ENCODE measurements at places on chromosomes 1 and 21. TPM values are rescaled to one million over a fixed set of nuclear protein-coding genes. Genes with fewer than 3 reads are reported as not detected.

GRCh38 chr21:18244671-18245463 lies at the start of gene CHODL:
CHODL (plus strand) TSS chr21:18244833; CDS start chr21:18245224, 391 bp downstream.
- no peak for DNase-seq

DNA sequence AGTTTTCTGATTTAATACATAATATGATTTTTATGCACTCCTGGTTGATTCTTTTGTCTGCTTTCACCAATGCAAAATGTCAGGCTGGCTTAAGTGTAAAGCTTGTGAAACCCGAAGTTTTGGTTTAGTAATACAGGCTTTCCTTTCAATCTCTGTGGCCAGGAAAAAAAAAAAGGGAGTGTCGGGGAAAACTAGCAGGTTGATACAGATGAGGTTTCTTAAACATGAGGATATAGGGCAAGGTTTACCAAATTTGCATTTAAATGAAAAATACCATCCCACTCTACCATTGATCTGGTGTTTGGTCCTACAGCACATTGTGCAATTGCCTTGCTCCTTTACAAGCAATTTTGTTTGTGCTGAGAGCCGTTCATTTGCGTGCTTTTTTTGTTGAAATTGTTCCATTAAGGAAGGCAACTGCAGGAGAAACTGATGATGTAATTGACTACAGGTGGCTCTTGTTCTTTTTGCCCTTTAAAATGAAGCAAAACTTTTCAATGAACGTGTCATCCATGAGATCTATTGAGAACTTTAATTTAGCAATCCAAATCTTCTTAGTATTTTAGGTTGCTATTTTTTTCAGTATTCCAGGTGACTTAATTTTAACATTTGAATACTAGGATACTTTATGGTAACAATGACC lies 22.7 kb downstream of the CLIC6 start:
- no peak for DNase-seq

DNA sequence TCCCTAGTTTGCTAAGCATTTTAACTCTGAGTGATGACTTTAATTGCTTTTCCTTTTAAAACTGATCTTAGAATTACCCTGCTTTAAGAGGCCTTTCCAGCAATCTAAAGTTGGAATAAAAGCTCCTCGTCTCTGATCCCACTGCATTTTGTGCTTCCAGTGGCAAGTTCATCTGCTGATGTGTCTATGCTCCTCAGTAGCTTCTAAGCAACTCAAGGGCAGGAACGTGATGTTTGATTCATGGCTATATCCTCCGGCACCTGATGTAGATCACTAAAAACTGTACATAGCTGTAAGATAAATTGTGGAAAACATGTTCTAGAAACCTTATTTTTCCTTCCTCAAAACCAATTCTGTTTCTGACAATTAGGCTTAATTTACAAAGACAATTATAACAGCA lies 12.5 kb downstream of the CYYR1 start:
- no peak for DNase-seq

- DNase-seq, result no peak
Observed at GRCh38 chr1:84170171-84170570, 26.1 kb downstream of the PRKACB start.

GRCh38 chr1:33010932-33011731 lies 25.6 kb downstream of the AK2 start:
- peak; percentile 69 for DNase-seq

DNA sequence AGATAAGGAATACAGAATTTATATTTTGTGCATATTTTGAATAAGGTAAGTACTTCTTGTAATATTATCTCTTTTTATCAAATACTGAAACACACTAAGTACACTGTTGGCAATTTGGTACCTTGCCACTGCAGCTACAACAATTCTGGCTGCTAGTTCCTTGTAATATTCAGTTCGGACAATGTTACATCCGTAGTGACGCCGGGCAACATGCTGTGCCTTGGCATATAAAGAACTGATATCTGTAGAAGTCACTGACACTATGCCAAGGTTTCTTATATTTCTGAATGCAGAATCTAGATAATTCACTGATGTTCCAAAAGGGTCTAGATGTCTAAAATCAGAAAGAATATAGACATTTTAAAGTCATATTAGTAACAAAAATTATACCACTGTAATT lies 17.5 kb downstream of the TRMT1L start:
- no peak for DNase-seq

- no peak for DNase-seq
Observed at GRCh38 chr21:16044676-16045075, 314.9 kb downstream of the USP25 start.

GRCh38 chr1:57637155-57637554 lies 213.3 kb upstream of the DAB1 start:
- DNase-seq, result no peak

DNA sequence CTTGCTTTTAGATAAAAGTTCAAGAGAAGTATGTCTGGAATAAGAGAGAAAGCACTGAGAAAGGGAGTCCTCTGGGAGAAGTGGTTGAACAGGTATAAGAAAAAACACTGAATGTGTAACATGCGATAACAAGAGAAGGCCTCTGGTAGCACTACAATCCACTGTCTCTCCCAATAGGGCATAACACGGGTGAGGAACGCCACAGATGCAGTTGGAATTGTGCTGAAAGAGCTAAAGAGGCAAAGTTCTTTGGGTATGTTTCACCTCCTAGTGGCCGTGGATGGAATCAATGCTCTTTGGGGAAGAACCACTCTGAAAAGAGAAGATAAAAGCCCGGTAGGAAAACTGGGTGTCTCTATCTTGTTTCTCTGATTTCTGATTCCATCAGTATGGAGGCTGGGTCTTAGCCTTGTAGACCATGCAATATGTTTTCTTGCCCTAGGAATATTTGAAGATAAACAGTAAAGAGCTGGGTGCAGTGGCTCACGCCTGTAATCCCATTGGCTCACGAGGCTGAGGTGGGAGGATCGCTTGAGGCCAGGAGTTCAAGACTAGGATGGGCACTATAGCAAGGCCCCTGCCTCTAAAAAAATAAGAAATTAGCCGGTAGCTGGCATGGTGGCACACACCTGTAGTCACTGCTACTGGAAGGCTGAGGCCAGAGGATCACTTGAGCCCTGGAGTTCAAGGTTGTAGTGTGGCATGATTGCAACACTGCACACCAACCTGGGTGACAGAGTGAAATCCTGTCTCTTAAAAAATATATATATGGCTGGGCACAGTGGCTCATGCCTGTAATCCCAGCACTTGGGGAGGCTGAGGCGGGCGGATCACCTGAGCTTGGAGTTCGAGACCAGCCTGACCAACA lies 40.4 kb downstream of the DAP3 start:
- peak; percentile 60 for DNase-seq

GRCh38 chr1:55213885-55214211 lies 1.3 kb downstream of the USP24 start:
- no peak for DNase-seq

GRCh38 chr21:28975397-28975796 lies 17.3 kb downstream of the LTN1 start:
- DNase-seq, result no peak

DNA sequence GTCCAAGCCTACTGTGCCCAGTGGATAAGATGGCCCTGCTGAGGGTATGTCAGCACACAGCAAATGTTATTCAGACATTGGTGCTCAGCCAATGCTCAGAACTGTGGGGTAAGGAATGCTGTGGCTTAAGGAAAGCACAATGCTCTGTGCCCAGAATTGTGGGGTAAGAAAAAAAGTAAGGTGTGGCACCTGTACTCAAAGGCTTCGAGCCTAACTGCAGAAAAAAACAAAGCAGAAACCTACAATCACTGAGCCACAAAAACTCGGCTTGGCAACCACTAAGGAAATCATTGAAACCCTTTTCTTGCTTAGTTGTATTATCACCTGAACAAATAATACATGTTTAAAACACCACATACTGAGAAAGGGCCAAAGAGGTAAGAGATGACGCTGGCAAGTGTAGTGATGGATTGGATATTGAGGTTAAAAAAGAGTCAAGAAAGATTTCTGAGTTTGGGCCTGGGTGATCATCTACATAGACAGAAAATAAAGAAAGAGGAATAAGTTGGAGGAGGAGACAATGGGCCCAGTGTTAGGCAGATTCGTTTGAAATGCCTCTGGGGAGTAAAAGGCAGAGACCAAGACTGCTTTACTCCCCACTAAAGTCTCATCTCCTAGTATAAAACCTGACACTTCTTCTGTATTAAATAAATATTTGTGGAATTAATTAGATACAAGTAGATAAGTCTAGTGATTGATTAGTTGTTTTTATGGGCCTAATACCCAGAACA lies 25.9 kb upstream of the ATP1A1 start:
- DNase-seq, result no peak

GRCh38 chr1:221782477-221782876 lies 40.6 kb upstream of the DUSP10 start:
- DNase-seq, result no peak

- DNase-seq, result no peak
Observed at GRCh38 chr1:22665752-22666151, 12.7 kb downstream of the C1QB start.

- DNase-seq, result no peak
Observed at GRCh38 chr1:37802439-37802838, 5.2 kb upstream of the C1orf122 start.

GRCh38 chr1:59290193-59290949 lies 6.5 kb upstream of the FGGY start:
- DNase-seq, result no peak

DNA sequence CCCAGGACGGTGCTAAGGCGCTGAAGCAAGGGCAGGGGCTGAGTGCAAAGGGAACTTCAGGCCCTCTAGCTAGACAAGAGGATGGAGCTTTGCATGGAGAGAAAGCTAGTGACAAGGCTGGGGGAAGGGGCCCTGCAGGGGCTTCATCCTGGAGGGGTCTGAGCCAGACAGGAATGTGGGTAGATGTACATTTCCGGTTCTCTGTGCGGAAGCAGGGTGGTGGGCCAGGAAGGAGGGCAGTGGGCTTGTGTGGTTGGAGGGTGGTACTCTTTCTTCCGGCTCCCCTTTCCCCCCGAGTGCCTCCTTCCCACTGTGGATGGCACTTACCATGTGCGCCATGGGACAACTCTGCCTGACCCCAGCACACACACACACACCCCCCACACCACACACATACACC lies 1.5 kb downstream of the KISS1 start:
- DNase-seq, result no peak

GRCh38 chr1:246875041-246876026 lies 56.4 kb downstream of the AHCTF1 start:
- DNase-seq, result no peak

DNA sequence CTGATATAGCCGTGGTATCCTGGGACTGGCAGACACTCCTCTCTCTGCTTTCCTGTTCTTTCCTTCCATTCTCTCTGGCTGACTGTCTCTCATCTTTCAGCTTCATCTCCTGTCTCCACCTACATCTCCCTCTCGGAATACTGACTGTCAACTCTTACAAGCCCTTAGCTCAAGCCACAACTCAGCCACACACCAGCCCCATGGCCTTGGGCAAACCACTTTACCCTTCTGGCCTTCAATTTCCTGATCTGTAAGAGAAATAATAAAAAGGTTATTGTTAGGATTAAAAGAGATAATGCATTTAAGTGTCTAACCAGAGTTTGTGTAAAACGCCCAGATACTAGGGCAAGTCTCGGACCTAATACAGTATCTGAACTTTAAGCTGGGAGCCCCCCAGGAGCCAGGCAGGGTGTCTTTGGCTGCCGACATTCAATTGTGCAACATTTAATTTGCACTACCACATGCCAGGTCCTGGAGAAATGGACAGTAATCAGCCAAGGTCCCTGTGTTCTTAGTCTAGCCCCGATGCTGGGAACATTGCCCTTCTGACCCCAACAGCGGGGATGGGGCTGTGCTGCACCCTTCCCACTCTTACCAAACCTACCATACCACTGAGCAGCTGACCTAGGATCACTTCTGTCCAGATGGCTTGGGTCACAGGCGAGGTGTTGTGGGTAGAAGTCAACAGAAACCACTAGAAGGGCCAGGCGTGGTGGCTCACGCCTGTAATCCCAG lies 5.1 kb downstream of the ECHDC2 start:
- DNase-seq, result no peak

DNA sequence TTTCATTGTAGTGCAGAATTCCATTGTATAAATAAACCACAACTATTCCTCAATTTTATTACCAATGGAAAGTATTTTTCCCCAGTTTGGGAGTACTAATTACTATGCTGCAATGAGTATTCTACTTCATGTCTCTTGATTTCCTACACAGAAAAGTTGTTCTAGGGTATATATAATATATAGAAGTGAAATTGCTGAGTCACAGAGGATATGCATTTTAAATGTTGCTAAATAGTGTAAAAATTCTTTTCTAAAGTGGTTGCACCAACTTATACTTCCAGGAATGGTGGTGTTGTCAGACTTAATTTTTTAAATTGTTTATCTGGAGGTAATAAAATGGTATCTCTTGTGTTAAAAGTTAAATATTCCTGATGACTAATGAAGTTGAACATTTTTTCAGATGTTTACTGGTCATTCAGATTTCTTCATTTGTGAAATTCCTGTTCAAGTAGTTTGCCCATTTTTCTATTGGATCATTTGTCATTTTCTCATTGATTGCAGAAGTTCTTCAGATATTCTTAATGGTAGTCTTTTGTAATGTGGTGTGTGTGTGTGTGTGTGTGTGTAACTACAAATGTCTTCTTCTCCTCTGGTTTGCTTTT lies 19.1 kb upstream of the MYOG start:
- DNase-seq, result no peak

DNA sequence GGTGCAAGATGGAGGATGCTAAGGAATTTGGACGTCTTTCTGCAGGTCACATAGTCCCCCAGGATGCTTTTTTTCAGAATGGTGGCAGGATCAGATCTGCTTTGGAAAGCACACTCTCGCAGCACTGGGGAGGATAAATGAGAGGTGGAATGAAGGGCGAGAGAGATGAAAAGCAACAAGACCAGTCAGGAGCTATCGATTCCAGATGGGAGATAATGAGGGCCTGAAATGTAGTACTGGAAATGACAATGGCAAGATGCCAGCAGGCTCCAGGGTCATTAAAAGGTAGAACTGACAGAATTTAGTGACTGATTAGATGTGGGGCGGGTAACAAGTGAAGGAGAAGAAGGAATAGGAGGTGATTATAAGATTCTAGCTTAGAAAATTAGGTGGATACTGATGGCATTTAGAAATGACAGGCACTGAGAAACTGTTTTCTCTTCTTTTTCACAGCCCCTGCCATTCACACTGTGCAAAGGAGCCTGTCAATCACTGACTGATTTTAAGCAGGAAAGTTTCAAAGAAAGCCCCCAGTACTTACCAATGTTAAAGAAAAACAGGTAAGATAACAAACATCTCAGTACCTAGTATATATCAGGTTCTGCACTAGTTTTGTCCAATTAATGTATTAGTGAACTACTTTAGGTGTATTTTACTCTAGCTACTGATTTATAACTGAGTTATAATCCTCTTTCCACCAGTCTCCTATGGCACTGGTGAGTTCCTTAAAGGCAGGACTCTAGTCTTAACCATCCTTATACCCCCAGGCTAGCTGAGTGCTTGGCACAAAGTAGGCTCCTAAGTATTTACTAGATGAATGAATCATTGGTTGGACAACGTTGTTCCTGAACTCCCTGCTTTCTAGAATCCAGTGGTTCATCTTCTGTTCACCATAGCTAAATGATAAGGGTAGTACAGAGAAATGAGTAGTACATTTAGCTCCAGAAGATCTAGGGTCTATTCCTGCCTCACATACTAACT lies 9.2 kb downstream of the PIGM start:
- DNase-seq, result no peak

Gene BARHL2
- total RNA-seq, result not detected

Gene DCST2
- total RNA-seq, result not detected

Gene STUM
- 0.70 TPM for total RNA-seq

Gene IL19
- not detected for total RNA-seq

Gene MDM4
- 18.3 TPM for total RNA-seq

Gene LCE1A
- total RNA-seq, result not detected

Gene ADAMTS5
- 6.1 TPM for total RNA-seq

Gene SPATA46
- not detected for total RNA-seq

Gene CDC7
- total RNA-seq, result 0.52 TPM

Gene GRIK3
- total RNA-seq, result 0.55 TPM

Gene SEMA6C
- total RNA-seq, result 60.7 TPM

Gene MATN1
- total RNA-seq, result not detected

Gene S1PR1
- total RNA-seq, result 125 TPM

Gene ATF6
- 17.9 TPM for total RNA-seq

Gene CATSPERE
- total RNA-seq, result 0.63 TPM

Measured in right atrium auricular region (tissue), 2 donors.